ENCODE measurements at places on chromosomes 7 and 10.
A peak's percentile ranks its signal among the peaks of the same experiment; 100 is the strongest.

GRCh38 chr7:108026116-108026515, 23.2 kb upstream of the LAMB1 start:
- no peak for DNase-seq

DNA sequence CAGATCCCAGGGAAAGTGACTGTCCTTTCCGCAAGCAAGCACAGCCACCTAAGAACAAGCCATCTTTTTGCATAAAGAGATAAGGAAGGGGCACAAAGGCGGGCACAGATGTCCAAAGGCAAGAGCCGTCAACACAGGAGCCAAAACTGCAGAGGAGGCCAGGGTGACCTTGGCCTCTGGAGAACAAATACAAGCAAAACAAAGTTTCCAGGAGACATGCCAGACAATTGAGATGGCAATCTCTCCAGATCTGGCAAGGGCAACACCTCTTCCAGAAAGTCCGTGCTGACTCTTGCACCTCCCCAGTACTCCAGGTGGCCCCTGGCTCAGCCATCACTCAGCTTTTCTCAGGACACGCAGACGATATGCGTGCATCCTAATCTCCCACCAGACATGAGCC, 58.2 kb downstream of the TEX36 start:
- no peak for DNase-seq

GRCh38 chr7:100978300-100978699, 8.9 kb downstream of the MUC12 start:
- no peak for DNase-seq

DNA sequence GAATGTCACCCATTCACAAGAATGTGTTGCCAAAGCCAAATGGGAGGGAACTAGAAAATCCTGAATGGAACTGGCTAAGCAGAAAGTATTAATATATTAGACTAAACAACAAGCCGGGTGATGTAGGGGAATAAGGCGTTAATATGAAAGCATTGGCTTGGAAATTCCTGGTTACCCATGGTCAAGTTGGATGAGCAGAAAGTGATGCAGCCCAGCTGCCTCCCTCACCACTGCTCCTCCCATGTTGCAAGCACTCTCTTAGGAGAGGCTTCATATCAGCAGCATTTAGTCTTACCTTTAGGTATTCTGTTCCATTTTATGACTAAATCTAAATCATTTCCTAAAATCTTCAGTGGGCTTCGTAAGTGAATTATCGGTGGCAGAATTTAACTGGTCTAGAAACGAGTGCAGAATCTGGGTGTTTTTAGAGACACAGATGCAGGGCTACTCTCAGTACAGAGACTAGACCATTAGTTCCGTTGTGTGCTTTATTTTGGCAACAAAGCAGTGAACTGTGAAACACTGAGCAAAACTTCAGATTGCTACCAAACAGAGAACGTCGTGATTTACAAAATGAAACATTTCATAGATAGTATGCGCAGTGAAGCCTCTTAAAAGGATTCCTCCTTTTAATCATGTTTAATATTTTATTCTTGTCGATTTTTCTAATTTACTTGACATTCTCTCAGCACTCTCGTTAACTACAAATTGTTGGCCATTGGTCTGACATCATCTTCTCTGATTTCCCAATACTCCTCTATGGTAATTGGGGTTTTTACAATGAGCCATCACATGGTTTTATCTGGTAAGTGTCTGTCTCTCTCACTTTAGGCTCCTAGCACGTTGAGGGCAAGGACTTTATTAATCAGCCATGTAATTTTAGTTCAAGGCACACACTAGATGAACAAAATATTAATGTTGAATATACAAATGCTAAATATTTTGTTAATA, 22.0 kb upstream of the HGF start:
- no peak for DNase-seq

- DNase-seq, result no peak
Observed at GRCh38 chr7:90972906-90973550, 291.2 kb upstream of the FZD1 start.

GRCh38 chr7:107891636-107892366, 818 bp downstream of the DLD start:
- DNase-seq, result no peak

- no peak for DNase-seq
Observed at GRCh38 chr10:93600446-93601145, 439 bp downstream of the RBP4 start.

GRCh38 chr7:105497016-105497415, 25.1 kb downstream of the PUS7 start:
- no peak for DNase-seq

- no peak for DNase-seq
Observed at GRCh38 chr7:159158125-159158887, 13.6 kb upstream of the VIPR2 start.

DNA sequence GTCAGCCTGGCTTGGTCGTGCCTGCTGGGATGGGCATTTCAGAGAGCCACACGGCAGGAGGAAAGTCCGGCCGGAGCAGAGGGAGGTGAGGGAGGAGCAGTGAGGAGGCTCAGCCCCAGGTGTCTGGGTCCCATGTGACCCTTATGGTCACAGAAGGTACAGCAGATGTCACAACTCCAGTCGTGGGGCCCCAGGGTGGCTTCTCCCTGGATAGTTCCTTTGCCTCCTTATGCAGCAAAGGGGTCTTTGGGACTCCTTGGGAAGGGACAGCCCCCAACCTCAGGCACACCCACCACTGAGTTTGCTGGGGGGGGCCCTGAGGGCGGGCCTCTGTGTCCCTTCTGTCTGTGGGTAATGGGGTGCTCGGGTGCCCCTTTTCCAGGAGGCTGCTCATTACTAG, 19.6 kb upstream of the PRKAG2 start:
- DNase-seq, result no peak

DNA sequence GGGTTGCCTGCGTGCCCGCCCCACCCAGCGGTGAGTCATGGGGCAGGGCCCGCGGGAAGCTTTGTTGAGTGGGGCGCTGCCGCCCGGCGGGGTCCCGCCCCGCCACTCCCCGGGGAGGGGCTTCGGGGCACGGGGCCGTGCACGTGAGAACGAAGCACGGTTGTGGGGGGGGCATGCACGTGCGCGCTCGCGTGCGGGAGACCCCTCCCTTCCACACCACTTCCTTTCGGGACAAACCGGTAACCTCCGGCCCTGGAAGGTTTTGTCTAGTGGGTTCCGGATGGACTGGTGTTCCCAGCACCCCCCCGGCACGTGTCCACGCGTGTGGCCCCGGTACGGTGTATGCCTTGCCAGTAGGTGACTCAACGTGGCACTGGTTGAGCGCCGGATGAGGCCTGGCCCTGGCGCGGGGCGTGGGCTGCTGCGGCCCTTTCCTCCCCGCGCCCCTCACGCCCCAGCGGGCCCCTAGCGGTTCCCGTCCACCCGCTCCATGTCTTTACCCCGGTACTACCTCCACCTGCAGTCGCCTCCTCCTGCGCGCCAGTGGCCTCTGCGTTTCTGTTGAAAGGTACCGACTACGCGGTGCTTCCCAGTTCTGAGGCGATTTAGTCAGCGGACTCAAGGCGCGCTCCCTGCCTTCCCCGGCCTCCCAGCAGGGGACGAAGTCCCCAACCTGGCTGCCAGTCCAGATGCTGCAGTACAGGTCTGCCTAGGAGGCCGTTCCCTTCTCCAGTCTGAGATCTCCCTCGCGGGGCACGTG, 3.1 kb downstream of the ADIRF start:
- peak; percentile 87 for DNase-seq

- no peak for DNase-seq
Observed at GRCh38 chr7:80882213-80882801, 36.5 kb downstream of the SEMA3C start.

GRCh38 chr7:87147500-87147899, 4.8 kb upstream of the DMTF1 start:
- DNase-seq, result peak; percentile 5

DNA sequence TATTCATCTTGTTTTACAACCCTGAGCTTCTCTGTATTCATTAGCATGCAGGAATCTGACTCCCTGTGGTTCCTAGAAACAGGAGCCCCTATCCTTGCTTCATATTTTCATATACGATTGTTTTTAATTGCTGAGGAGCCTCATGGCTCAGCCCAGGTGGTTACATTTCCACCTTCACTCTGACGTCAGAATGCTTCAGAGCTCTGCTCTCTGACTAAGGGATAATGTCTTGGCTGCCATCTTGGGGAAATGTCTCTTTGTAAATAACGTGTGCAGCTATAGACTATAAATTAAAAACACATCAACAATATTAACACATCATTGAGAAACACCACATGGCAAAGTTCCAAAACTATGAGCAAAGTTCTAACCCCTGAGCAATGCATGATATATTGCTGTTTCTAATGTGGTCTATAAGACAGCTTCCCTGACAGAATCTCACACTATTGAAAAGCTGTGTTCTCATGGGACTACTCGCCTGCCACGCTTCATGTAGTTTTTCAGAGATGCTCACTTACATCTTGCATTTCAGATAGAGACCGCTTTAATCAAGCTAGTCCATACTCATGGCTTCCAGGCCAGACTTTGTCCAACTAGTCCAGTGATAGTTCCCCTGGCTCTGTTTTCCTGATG, 227.0 kb downstream of the SORCS3 start:
- DNase-seq, result no peak

DNA sequence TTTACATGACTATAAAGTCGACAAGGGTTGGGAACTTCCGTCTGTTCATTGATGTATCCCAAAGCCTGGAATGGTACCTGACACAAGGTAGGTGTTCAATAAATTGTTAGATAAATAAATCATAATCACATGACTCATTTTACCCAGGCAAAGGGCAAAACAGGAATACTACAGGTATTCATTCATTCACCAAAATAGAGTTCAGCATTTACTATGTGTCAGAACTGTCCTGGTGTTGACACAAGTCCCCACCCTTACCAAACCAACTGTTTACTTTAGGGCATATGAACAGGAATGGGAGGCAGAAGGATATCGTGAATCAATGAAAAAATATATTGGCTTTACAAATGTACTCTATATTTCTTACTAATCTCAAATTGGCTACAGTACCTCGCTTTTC, 666 bp upstream of the YAE1 start:
- no peak for DNase-seq

DNA sequence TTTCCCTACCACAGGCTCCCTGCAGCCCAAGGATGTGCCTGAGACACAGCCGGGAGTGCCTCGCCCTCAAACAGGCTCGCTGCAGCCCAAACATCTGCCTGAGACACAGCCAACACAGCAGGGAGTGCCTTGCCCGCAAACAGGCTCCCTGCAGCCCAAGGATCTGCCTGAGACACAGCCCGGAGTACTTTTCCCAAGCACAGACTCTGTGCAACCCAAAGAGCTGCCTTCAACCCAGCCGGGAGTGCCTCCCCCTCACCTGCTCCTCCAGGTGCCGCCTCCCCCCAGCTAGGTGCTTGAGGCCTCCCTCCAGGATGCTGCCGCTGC, 42.9 kb downstream of the ANTXRL start:
- DNase-seq, result no peak

GRCh38 chr10:121819049-121819448, 108.8 kb downstream of the ATE1 start:
- no peak for DNase-seq

GRCh38 chr7:5284304-5285281, 1.9 kb downstream of the SLC29A4 start:
- peak; percentile 53 for DNase-seq

DNA sequence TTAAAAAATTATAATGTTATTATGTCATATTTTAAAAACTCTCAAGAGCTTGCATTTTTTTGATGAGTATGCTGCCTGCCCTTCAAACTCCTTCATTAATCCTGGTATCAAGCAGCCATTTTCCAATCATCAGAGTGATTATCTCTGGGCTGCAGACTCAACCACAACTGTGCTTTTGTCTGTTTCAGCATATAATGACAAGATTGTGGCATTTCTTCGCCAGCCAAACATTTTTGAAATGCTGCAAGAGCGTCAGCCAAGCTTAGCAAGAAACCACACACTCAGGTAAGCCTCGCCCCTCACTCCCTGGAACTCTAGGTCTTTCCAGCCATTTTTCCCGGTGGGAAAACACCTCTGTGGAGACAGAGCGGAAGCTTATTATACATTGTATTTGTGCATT, 90.0 kb upstream of the STK17A start:
- no peak for DNase-seq

GRCh38 chr10:124152139-124153022, 59.0 kb upstream of the CHST15 start:
- DNase-seq, result peak; percentile 87

- DNase-seq, result no peak
Observed at GRCh38 chr10:124447751-124448466, 1.9 kb downstream of the NKX1-2 start.

- peak; percentile 70 for DNase-seq
Observed at GRCh38 chr10:34731885-34732701, 83.0 kb downstream of the PARD3 start.

GRCh38 chr7:75656740-75657139, 82.0 kb downstream of the HIP1 start:
- no peak for DNase-seq

- no peak for DNase-seq
Observed at GRCh38 chr10:74994854-74995253, 116.6 kb upstream of the SAMD8 start.

- peak; percentile 15 for DNase-seq
Observed at GRCh38 chr10:6052247-6053221, 9.6 kb downstream of the IL2RA start.

- no peak for DNase-seq
Observed at GRCh38 chr7:43430411-43430810, 152.5 kb upstream of the STK17A start.

DNA sequence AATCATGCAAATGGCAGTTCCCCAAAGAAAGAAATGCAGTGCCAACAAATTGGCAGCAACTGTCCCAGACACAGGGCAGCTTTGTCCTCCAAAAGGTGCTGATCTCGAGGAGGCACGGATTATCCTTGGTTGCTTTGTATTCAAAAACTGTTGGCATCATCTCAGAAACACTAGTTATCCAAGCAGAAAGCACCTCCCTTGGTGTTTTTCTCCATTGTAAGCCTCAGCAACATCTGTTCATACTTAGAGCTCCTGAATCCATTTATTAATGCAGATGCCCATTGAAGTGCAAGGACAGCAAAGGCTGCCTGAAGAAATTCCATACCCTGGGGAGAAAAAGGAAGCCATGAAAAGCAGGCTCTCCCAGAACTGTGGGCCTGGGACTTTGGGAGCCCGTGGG, 1.1 kb upstream of the NPS start:
- DNase-seq, result no peak

DNA sequence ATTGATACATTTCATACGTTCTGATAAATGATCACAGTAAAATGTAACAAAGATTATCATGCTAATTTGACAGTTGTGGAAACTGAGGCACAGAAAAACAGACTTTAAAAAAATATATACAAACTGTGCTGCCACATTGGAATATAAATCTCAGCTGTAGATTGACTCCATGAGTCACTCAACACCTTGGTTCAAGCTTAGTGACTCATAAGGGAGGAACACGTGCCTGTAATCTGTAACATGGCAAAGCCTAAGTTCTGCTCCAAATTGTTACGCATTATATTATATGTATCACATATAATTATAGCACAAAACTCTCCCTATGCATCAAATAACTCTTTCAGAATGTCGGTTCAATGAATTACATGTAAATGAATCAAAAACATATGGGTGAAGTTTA, 1047.5 kb downstream of the GATA3 start:
- peak; percentile 9 for DNase-seq

DNA sequence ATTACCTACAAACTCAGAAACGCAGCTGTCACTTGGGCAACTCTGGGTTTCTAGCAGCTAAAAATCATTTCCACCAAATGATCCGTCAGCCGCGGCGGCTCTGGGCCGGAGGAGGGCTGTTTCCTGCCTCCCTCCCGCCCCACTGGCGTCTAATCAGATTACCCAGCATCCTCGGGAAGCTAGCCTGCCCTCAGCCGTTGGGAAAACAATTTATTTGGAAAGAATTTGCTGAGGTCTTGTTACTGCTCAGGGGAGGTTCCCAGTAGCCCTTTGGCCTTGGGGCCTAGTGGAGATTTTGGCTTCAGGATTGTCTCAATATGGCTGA, 65.0 kb upstream of the ADGRA1 start:
- no peak for DNase-seq

GRCh38 chr7:11298220-11298619, 324.5 kb downstream of the PHF14 start:
- no peak for DNase-seq

Data from M059J (cell line).